DND-41 (cell line): ENCODE measurements at places on chromosomes 3 and 15.

DNA sequence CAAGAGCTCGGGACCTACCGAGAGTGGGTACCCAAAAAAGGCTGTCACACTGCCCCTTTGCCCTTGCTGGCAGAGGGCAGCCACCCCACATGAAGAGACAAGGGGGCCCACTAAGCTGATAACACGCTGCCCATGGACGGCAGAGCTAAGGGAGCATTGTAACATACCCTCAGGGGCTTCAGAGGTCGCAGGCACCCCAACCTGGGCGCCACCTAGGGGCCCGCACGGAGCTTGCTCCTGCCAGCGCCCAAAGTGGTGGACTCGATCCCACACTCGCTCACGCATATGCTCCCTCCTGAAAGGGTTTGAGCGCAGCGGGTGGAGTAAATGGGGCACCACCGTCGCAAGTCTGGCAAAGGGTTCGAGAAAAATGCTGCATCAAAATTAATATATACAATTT lies 975.4 kb downstream of the ZPLD1 start:
- no peak for DNase-seq

DNA sequence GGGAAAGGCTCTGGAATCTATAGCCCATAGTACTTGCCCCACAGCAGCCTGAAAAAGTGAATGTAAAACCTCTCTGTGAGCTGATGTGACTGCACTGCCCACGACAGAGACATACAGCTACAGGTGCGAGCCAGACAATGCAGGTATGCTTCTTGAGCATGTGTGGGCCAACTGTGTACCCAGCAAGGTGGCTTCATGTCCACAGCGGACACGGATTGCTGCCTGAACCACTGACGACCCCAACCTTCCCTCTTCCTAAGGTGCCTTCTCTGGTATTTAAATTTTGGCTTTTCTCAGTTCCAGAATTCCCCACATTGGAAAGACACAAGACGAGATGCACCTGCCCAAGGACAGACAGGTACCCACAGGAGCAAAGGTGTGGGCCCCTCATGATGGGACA lies 65.8 kb downstream of the SCN5A start:
- DNase-seq = no peak

DNA sequence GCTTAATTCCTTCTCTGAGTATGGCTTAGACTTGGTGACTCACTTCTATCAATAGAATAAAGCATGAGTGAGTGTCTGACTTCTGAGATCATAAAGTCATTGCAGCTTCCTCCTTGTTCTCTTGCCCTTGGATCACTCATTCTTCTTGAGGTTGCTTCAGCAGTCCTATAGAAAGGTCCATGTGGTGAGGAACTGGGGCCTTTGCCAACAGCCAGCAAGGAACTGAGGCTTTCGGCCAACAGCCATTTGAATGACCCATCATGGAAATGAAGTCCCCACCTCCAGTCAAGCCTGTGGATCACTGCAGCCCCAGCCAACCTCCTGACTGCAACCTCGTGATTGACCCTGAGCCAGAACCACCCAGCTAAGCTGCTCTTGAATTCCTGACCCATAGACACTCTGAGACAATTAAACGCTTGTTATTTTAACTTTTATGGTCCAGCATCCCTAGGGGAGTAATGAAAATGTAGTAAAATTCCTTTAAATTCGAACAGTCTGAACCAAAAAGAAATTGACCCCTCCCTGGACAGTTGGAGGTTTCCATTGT lies 84.5 kb downstream of the WDR76 start:
- no peak for DNase-seq

GRCh38 chr3:157475921-157476414 lies 27.2 kb downstream of the VEPH1 start:
- DNase-seq = no peak

DNA sequence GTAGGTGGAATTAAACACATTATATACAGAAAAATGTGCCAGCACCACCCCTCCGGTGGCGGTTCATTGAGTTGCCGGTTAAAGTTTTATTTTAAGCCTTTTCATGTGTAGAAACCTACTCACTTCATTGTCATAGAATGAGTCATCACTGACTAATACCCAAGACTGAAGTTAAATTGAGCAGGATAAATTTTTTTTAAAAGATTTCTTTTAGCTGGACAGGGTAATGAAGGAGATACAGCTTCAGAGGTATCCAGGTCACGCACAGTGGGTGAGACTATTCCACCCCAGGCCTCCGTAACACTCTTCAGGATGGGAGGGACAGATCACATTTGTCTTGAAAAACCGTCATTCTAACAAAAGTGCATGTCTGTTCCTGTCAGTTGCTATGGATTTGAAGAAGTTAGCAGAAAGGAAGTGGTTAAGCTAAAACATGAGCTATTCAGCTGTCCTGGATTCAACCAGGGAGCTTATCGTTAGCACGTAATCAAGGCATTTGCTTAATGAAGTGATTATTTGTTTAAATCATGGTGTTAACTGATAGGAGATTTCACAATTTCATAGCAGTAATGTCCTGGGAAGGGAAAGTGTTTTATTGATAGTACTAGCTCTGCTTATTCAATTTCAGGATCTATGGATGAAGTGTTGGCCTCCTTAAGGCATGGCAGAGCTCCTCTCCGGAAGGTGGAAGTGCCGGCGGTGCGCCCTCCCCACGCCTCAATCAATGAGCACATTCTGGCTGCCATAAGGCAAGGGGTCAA lies 23.4 kb downstream of the WHAMM start:
- no peak for DNase-seq

GRCh38 chr3:70716832-70717231 lies 404.4 kb upstream of the MDFIC2 start:
- no peak for DNase-seq

DNA sequence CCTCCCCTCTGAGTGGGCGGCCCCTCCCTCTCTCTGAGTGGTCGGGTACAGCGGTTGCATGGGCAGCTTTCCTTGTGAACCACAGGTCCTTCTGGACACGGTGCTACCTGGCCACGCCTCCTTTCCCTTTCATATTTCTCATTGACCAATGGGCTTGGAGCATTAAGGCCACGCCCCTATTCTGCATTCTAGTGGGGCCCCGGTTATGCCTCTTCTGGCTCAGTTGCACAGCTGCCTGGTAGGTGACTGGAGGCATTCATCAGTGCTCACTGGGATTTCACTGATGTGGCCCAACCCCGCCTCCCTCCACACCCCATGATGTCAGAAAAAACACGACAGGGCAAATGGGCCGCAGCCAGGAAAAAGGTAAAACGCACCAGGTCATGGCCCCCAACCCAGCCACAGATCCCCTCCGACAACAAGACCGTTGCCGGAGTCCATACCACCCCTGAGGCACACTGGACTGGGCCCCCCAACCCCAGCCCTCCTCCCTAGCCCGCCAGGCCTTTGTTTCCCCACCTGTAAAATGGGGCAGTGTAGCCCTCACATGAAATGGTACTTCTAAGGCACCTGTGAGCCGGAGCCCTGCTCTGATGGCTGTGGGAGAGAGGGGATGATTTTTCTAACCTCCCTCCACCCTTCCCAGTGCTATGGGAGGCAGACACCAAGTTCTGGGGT lies 26.3 kb downstream of the NGRN start:
- DNase-seq = peak; percentile 35

GRCh38 chr3:124862006-124862405 lies 25.2 kb downstream of the ITGB5 start:
- DNase-seq = no peak

GRCh38 chr3:127608362-127608718 lies 10.1 kb downstream of the MCM2 start:
- DNase-seq = no peak

- no peak for DNase-seq
Observed at GRCh38 chr3:10680796-10681195, 135.2 kb upstream of the SLC6A11 start.
